Stimulated activated CD4-positive, alpha-beta T cell treated with anti-CD3 and anti-CD28 coated beads, Interleukin-15, amount 100 ng/mL, for 1 hour (primary cell): ENCODE measurements at places on chromosomes 5 and 9.

DNA sequence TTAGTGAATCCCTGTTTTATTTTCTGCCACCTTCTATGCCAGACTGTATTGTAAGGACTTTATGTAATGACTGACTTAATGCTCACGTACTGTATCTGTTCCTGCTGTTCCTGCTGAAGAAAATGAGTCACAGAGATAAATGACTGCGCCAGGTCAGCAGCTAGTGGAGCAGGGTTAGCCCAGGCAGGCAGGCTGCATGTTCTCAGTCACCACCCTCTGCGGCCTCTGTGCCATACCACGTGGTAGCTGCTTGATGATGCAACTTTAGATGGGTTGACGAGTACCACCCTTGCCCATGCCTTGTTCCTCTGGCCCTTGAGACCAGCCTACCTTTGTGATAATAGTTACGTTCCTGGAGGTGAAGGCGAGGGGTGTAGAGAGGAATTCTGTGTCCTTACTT is 161.9 kb downstream of the TRIO start:
- DNase-seq: no peak

DNA sequence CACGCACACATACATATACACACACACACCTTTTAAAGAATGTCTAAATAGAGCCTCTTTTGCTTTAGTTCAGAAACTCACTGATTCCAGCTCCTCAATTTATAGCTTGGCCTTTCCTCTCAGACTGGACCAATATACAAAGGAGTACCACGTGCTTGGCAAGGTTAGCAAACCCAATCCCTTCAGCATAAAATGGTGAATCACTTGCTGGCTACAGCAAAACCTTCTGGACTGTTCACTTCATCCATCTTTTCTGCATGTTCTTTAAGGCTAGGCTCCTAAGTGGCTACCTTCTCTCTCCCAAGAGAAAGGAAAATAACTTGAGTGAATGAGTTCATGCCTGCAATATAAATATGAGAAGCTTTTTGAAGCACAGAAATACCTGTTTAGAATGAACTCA is 109.7 kb downstream of the LPAR1 start:
- no peak for DNase-seq

DNA sequence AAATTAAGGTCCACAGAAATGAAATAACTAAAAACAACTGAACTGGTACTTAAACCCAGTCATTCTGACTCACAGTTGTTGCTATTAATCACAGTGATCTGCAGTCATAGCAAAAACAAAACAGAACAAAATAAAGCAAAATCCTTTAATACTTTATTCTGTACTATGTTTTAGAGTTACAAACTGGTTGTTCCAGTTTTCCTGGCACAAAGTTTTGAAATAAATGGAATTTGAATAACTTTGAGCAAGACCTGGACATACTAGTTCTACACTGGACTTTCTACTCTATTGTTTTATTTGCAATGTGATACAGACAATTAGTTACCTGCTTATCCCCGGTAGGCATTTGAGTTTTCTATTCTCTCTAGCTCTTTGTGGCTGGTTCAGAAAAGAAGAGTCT is 147.9 kb downstream of the DMRT2 start:
- DNase-seq: no peak

GRCh38 chr5:64497386-64497785 is 8.4 kb upstream of the RGS7BP start:
- DNase-seq: no peak

DNA sequence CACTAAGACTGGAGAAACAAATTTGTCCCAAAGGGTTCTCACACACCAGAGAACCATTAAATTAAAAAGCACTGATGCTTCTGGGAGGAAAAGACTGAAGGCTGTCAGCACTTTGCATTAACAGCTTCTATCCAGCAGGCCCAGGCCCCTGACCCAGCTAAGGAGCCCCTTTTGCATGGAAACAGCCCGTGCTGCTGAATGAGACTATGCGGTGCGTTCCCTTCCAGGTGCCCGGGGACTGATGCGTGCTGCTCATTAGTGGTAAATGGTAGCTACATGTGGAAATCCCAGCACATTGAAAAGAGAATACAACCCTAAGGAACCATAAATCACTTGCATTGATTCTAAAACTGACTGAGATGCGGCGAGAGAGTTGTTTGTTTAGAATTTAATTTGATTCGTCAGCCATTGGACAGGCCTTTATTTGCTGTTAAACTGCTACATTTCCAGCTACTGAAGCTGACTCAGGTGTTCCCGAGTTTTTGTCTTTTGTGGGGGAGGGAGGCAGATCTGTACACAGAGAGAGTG is 351.0 kb upstream of the SLC24A2 start:
- DNase-seq: no peak

GRCh38 chr5:64603676-64604075 is 86.6 kb upstream of the SHISAL2B start:
- no peak for DNase-seq

DNA sequence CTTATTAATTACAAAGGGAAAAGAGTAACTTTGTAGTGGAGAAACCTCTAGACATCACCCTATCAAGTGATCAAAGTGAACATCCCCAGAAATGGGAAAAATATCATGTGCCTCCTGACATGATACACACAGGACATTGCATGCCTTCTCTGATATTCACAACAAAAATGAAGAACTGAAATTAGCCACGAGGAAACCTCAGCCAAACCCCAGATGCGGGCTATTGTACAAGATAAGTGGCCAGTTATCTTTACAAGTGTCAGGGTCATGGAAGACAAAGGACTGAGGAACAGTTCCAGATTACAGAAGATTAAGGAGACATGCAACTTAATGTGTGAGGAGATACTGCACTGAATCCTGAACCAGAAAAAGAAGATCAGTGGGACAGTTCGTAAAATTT is 23.8 kb upstream of the NPM1 start:
- no peak for DNase-seq

GRCh38 chr9:68418259-68418845 is 61.9 kb downstream of the PGM5 start:
- no peak for DNase-seq
